Bronchial smooth muscle cell (primary cell): ENCODE measurements at places on chromosomes 12 and 14. TPM values are rescaled to one million over a fixed set of nuclear protein-coding genes. Genes with fewer than 3 reads are reported as not detected.

Gene SPTB
- total RNA-seq, result not detected in 2 replicates

Gene C12orf42
- not detected in 2 replicates for total RNA-seq

Gene HNF1A
- not detected in 2 replicates for total RNA-seq

Gene GNPNAT1
- total RNA-seq, result 18.5 and 19.4 TPM in 2 replicates

Gene RASAL1
- total RNA-seq, result not detected in 2 replicates

Gene OR6C2
- not detected in 2 replicates for total RNA-seq

Gene IFI27
- total RNA-seq, result 11.0 and 13.4 TPM in 2 replicates
